ENCODE measurements at places on chromosomes 6 and 20.

GRCh38 chr6:978937-979685, 286.2 kb upstream of the EXOC2 start:
- DNase-seq = no peak

DNA sequence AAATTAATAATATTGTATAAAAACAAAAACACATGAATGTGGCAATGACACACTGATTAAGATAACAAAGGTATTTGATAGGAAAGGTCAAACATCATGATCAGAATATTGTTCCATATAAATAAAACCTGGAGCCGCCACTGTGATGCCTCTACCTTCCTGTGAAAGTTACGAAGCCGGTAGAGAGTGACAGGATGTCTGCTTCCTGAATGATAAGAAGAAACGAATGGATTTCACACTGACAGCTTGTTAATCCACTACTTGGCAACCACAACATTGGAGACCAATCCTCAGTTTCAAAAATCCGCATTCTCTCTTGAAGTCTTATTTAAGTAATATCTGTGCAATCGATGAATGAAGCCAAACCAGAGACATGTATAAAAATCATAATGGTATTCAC, 315.1 kb downstream of the HDGFL1 start:
- no peak for DNase-seq

DNA sequence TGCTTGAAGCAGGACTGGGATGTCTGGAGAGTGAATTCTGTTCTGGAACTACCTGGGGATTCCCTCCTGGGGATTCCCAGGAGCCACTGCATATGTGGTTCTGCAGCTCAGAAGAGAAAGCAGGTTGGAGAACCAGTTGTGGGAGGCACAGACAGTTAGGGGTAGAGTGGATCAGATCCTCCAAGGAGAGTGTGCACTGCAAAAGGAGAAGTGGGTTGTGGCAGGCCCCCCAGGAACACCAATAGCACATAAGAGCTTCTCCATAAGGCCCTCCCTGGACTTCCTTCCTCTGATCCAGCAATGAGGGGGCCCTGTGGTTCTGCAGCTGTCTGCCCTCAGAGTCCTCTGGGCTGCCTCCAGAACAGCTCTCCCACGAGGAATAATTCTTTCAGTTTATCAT, 369.2 kb upstream of the CNR1 start:
- DNase-seq = no peak

GRCh38 chr6:42409581-42409980, 42.1 kb downstream of the TRERF1 start:
- no peak for DNase-seq

DNA sequence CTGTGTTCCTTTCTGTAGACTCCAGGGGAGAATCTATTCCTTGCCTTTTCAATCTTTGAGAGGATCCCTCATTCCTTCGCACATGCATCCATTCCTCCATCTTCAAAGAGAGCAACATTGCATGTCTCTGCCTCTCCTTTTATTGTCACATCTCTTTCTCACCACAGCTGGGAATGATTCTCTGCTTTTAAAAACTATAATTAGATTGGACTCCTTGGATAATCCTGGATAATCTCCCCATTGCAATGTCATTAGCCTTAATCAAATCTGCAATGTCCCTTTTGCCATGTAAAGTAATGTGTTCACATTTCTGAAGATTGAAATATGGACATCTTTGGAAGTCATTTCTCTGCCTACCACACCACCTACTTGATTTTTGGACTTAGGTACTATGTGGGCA, 750.1 kb downstream of the COL12A1 start:
- DNase-seq = no peak

DNA sequence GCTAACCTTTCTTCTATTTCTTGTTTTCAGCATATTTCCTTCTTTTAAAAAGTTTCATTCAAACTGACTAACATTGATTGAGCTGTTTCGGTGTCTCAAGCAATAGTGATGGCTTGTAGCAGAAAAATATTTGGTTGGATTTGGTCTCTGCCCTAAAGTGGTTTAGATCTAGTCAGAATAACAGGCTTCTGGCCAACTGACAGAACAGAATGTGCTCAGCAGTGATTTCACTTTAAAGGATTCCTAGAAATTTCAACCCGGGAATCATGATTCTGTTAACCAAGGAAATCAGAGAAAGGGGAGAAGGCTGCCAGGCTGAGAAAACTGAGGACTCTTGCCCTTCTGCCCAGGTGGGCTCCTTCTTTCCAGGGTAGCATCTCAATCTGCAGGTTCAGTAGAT, 16.6 kb upstream of the GSTA1 start:
- no peak for DNase-seq

GRCh38 chr6:154621686-154622085, 111.2 kb upstream of the CNKSR3 start:
- DNase-seq = no peak

DNA sequence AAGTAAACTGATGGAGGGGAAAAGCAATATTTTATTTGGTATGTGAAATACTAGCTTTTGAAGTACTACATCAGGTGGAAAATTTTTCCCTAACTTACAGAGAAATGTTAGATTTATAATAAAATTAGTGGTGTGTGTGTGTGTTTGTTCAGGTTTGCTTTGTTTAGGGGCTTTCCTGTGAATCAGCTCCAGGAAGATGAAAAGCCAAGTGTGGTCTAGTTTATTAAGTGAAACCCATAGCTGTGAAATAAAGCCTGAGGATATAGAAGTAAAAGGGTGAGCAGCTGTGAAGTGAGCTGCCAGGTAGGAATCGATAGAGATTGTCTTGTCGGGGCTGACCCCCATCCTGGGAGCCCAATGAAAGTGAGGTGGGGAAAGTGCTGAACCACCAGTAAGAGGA, 347.6 kb upstream of the IMPG1 start:
- no peak for DNase-seq

DNA sequence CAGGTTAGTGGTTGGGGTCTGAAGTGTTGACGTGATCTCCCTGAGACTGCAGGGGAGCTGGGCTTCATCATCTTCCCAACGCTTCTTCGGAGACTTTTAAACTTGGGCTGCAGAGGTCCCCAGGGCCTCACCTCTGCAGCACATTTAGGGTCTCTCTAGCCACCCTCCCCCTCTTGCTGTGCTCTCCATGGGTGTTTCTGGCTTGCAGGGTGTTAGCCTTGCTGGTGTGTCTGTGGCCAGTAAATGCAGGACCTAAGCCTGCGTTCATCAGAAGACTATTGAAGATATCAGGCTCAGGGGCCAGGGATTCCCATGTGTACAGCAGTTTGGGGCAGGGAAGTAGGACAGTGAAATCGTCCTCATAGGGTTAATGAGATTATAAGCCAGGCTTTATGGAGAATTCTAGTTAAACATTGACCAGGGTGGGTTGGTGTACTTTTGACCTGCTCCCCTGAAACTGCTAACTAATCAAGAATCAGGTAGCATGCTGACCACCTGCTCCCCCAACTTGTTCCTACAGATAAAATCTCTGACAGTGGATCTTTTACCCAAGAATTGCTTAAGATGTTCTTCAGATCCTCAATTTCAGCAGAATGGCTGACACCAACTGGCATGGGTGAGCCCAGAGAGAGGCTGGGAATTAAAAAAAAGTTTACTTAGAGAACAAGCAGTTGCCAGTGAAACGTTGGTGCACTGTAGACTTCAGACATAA, 3.8 kb upstream of the DDO start:
- no peak for DNase-seq

- no peak for DNase-seq
Measured at GRCh38 chr6:47479140-47479508, 1.5 kb downstream of the CD2AP start.

DNA sequence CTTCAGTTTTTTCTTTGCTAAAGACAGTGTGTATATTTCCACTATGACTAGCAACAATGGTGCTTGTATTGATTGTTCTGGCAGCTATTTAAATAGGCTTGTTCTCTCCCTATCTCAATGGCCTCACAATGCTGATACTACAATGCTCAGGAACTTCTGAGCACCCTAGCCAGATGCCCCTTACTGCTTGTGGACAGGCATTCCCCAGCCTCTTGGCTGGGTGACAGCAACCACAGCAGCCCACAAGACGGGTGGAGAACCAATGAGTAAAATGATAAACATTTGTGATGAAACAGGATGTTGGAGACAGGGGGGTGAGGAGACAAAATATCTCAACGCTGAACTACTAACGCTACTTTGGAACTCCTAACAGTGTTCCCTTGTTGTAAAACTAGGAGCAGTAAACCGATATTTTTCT, 42.3 kb downstream of the HIVEP2 start:
- DNase-seq = no peak

- no peak for DNase-seq
Measured at GRCh38 chr20:35311822-35312221, 19.6 kb upstream of the FAM83C start.

DNA sequence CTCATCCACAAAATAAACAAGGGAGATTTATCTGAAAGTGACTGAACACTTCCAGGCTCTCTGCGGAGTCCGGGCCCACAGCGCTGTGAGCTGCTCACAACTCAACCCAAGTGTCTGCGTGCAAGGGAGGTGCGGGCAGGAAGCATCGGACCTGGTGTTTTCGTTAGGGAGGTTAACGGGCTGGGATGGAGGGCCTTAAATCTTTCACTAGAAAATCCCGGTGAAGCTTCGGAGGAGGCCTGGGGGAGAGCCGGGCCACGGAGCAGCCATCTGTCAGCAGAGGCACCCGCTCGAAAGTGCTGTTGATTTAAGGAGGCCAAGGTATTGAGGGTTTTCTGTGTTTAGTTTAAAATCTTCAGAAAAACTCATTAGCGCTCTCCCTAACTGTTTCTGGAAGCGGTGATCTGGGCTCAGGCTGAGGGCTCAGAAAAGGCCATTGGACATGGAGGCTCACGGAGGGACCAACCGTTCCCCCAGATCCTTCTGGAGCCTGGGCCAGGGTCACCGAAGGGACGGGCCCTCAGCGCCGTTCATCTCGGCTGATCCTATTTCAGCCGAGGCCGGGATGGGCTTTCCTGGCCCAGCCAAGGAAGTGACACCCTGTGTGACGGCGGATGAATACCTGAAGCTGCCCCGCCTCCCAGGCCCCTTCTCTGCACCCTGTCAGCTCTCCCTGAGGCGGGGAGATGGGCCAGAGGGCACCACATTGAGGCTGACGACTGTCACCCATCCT, 20.7 kb downstream of the GATA5 start:
- no peak for DNase-seq

- no peak for DNase-seq
Measured at GRCh38 chr6:124123617-124124209, 320.0 kb downstream of the NKAIN2 start.

DNA sequence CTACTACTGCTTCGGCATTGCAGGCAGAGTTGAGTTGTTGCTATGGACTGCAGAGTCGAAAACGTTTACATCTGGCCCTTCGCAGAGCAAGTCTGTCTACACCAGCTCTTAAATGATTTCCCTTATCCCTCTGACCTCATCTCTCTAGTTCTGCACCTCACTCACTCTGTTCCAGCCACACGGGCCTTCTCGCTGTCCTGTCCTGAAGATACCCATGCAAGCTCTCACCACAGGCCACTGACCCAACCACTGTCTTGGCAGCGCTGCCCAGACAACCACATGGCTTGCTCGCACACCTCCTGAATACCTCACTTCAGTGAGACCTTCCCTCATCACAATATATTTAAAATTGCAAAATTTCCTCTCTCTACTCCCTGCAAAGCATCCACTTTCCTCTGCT, 31.4 kb downstream of the B4GALT5 start:
- no peak for DNase-seq

GRCh38 chr6:160507420-160507819, 156.7 kb downstream of the LPA start:
- no peak for DNase-seq

DNA sequence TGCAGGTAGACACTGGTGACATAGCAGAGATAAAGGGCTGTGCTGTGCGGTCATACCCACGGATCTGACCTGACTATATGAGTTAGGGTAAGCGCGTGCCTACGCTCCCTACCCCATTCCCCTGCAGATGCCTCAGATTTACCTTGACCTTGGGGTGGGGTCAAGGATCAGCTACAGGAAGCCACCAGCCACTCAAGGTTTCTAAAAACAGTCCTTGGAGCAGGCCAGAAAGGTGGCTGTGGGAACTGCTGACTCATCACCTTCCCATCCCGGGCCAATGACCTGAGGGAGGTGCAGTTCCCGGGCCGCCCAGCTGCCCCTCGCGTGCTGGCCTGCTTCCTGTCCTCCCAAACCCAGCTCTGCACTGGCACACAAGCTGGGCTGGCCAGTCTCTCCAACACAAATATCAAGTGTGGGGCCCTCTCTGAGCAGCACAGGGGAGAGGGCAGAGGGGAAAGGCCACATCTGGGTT, 23.0 kb downstream of the KCNK5 start:
- DNase-seq = no peak

DNA sequence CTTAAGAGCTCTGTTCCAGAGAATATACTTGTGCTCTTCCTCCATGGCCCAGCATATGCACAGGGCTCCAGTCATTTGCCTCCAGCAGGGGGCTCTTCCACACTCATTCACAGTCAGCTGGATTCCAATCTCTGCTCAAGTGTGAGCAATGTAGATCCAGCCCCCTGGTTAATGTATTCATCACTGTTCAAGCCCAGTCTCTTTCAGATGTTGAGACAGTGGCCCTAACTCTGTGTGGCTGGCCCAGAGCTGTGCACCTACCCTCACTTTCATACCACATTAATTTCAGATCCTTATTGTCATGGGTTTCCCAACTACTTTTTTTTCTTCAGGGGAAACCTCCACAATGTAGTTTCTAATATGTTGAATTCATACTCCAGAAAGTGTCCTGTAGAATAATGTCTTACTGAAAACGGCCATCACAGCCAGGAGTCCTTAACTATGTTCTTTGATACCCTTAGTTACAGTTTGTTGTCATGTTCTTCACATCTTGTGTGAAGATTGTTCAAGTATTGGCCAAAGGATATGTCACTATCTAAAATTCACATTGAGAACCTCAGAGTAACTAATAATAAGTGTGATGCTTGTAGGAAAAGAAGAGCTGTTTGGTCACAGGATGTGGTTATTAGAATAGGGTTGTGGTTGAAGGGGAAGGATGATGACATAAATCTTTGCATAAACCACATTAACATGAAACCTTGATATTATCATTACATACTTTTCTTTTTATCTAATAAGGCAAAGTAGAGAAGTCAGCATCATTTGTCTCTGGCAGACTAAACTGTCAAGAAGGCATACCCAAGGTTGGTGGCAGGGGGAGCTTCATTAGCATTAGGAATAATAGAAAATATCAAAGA, 14.4 kb upstream of the HLA-DQA1 start:
- DNase-seq = no peak

GRCh38 chr20:19697415-19697814, 60.6 kb upstream of the RIN2 start:
- no peak for DNase-seq

- DNase-seq = no peak
Measured at GRCh38 chr6:119233312-119233984, 116.1 kb downstream of the MAN1A1 start.

DNA sequence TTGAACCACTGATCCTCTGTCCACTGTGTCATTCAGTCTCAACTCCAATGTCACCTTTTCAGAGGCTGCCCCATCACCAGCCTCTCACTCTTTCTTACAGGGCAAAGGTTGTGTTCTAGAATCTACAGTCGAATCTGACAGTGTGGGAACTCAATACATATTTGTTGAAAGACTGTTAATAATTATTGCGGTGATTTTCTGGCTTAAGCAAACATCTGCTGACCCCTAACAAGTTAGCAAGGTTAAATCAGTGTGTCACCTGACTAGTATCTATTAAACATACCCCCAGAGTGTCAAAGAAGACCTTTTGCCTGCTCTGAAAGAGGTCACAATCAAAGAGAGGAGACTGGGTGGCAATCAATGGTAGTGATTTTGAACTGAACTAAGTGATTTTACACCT, 41.9 kb downstream of the ELOVL2 start:
- DNase-seq = no peak

- no peak for DNase-seq
Measured at GRCh38 chr20:9269280-9269971, 200.5 kb downstream of the PLCB4 start.
